ENCODE measurements at places on chromosomes 1 and 21. TPM values are rescaled to one million over a fixed set of nuclear protein-coding genes. Genes with fewer than 3 reads are reported as not detected.

The ZNF695 gene
- total RNA-seq: 2.6 TPM

The SMPDL3B gene
- total RNA-seq: 0.26 TPM

The LENEP gene
- 0.26 TPM for total RNA-seq

The CTSK gene
- 479 TPM for total RNA-seq

The BCL2L15 gene
- total RNA-seq: under 0.01 TPM

The KRTAP13-2 gene
- not detected for total RNA-seq

The PGBD2 gene
- 8.2 TPM for total RNA-seq

The IRF6 gene
- total RNA-seq: under 0.01 TPM

The C8B gene
- total RNA-seq: not detected

The PTPRF gene
- total RNA-seq: 45.2 TPM

The TEX38 gene
- not detected for total RNA-seq

The GPATCH4 gene
- total RNA-seq: 12.2 TPM

The ZFYVE9 gene
- 44.6 TPM for total RNA-seq

The DMBX1 gene
- total RNA-seq: not detected

The CHAF1B gene
- 1.0 TPM for total RNA-seq
